ENCODE measurements at places on chromosomes 3 and 15.

- H3K36me3 ChIP-seq = no peaks in the 10 kb centered on the region
- peak overlapping the region; percentile 69 for H3K4me3 ChIP-seq
- no peak overlapping the region for H3K27ac ChIP-seq
- H3K4me1 ChIP-seq = peaks cover 13% of the 10 kb centered on the region
Observed at GRCh38 chr15:62067448-62068044, 769 bp downstream of the C2CD4A start.

GRCh38 chr3:184039414-184039813 is 7.9 kb downstream of the HTR3D start:
- no peaks in the 10 kb centered on the region for H3K4me1 ChIP-seq
- H3K36me3 ChIP-seq = no peaks in the 10 kb centered on the region
- DNase-seq = no peak
- no peaks in the 10 kb centered on the region for H3K27me3 ChIP-seq
- no peak overlapping the region for H3K27ac ChIP-seq

DNA sequence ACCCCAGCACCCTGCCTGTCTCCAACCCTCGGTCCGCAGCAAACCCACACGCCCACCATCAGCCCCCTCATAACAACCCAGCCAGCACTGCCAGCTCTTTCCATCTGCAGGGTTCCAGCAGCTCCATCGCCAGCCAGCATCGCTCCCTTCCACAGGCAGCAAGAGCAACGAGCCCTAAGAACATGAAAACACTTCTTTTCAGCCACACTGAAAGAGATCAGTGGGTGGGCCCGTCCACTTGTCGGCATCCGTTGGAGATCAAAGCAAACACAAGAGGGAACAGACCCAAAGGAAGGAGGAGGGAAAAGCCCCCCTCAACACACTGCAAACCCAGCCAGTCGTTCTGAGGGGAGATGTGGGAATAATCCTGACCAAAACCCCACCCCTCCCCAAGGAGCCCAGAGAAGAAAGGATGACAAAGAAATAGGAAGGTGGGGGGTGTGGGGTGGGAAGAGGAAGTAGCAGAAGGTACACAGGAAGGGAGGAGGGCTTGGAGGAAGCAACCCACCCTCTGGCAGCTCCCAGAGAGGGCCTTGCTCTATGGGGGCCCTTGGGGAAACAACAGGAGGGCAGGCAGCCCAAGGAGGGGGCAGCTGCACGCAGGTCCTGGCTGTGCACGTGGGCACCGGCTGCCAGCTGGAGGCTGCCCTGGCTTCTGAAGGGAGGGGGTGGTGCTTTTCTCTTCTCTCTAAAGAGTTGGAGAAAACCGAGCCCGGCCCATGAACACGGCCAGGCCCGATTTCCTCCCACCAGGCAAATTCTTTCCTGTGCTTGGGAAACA is 473.6 kb upstream of the PROK2 start:
- H3K27ac ChIP-seq = peak overlapping the region; percentile 42
- H3K4me1 ChIP-seq = peaks cover 36% of the 10 kb centered on the region
- no peaks in the 10 kb centered on the region for H3K36me3 ChIP-seq
- no peak for DNase-seq

- no peaks in the 10 kb centered on the region for H3K36me3 ChIP-seq
- no peak for DNase-seq
- no peaks in the 10 kb centered on the region for H3K27me3 ChIP-seq
- no peak overlapping the region for H3K27ac ChIP-seq
Observed at GRCh38 chr3:44428910-44429309, 48.6 kb downstream of the ZNF445 start.

- peak overlapping the region; percentile 85 for H3K27ac ChIP-seq
- no peak for DNase-seq
- no peak overlapping the region for H3K4me3 ChIP-seq
- no peaks in the 10 kb centered on the region for H3K36me3 ChIP-seq
Observed at GRCh38 chr3:63969876-63970275, 53.4 kb downstream of the PSMD6 start.

- no peak for DNase-seq
- no peaks in the 10 kb centered on the region for H3K27me3 ChIP-seq
- no peaks in the 10 kb centered on the region for H3K4me1 ChIP-seq
Observed at GRCh38 chr3:78860567-78860966, 907.2 kb downstream of the ROBO1 start.

DNA sequence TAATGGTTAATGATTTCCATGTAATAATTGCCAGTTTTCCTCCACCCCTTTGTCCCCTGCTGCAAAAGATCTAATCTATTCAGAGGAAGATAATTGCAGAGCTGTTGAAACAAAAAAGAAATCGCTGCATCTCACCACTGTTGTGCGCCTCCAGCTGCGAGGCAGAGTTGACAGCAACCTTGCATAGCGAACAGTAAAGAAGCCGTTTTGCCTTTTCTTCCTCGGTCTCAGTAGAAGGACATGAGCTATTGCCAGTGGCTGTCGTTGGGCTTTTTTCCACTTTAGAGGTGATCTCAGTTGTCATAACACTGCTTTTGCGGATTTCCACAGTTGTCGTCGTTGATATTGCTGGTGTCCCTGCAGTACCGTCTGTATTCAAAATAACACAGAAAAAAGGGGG is 314.2 kb downstream of the ZNF385D start:
- H3K36me3 ChIP-seq = no peaks in the 10 kb centered on the region
- H3K4me3 ChIP-seq = no peak overlapping the region
- H3K27me3 ChIP-seq = no peaks in the 10 kb centered on the region
- no peaks in the 10 kb centered on the region for H3K4me1 ChIP-seq
- DNase-seq = no peak
- H3K27ac ChIP-seq = no peak overlapping the region

DNA sequence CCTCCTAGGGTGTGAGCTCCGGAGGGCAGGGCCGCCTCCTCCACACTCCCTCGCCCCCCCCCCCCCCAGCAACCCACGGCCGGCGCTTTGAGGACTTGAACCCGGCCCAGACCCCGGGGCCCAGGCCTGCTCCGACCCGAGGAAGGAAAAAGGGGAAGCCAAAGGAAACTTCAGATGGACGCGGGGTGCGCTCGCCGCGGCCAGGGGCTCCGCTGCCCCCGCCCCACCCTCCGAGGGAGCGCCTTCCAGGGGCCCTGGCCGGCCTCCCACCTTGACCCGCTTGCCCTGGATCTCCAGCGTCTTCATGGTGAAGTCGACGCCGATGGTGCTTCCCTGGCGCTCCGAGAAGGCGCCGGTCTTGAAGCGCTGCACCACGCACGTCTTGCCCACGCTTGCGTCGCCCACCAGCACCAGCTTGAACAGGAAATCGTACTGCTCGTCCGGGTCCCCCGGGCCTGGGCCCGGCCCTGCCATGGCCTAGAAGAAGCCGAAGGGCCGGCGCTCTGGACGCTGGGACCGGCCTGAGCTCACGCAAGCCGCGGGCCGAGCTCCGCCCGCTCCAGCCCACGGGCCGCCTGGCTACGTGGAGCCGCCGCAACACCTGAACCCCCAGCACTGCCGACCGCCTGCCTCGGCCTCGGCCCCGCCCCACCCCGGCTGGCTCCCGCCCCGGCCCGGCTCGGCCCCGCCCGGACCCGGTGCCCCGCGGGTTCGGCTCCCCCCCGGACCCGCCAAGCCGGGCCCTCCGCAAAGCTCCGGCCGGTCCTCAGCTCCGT is 400 bp downstream of the RAB43 start:
- peaks cover 57% of the 10 kb centered on the region for H3K4me1 ChIP-seq
- DNase-seq = no peak
- no peaks in the 10 kb centered on the region for H3K27me3 ChIP-seq
- H3K27ac ChIP-seq = peak overlapping the region; percentile 95
- H3K36me3 ChIP-seq = no peaks in the 10 kb centered on the region
- H3K4me3 ChIP-seq = peak overlapping the region; percentile 73

- no peak overlapping the region for H3K27ac ChIP-seq
- no peak overlapping the region for H3K4me3 ChIP-seq
- no peak for DNase-seq
- H3K36me3 ChIP-seq = no peaks in the 10 kb centered on the region
Observed at GRCh38 chr3:155730843-155731242, 14.0 kb downstream of the PLCH1 start.

- peak overlapping the region; percentile 53 for H3K27ac ChIP-seq
- peaks cover 57% of the 10 kb centered on the region for H3K4me1 ChIP-seq
- H3K36me3 ChIP-seq = peaks cover 13% of the 10 kb centered on the region
- H3K27me3 ChIP-seq = no peaks in the 10 kb centered on the region
- DNase-seq = no peak
Observed at GRCh38 chr3:123687286-123687685, 102.4 kb upstream of the HACD2 start.

Data from upper lobe of left lung (tissue), 6 donors.